ENCODE measurements at places on chromosomes 1 and 21. TPM values are rescaled to one million over a fixed set of nuclear protein-coding genes. Genes with fewer than 3 reads are reported as not detected.

The ROR1 gene
- 0.05 TPM for total RNA-seq

The RNF2 gene
- total RNA-seq: 16.9 TPM

The S100A12 gene
- not detected for total RNA-seq

The PPIAL4G gene
- 1.0 TPM for total RNA-seq

The BLACAT1 gene
- 0.51 TPM for total RNA-seq

The OR2L2 gene
- total RNA-seq: 0.07 TPM

The PRDM16 gene
- total RNA-seq: 0.05 TPM

The TMIGD3 gene
- not detected for total RNA-seq

The LGR6 gene
- total RNA-seq: not detected

The C1orf105 gene
- total RNA-seq: not detected

The PODN gene
- not detected for total RNA-seq

The KDF1 gene
- not detected for total RNA-seq

The IFI44L gene
- total RNA-seq: 135 TPM

The DCST1 gene
- not detected for total RNA-seq

The GPR157 gene
- total RNA-seq: 2.4 TPM

The MAGOH gene
- 71.7 TPM for total RNA-seq

The CRNN gene
- total RNA-seq: not detected

The FCGR1A gene
- not detected for total RNA-seq

The AHDC1 gene
- 37.3 TPM for total RNA-seq

The PLA2G2F gene
- total RNA-seq: not detected

The OR14A2 gene
- total RNA-seq: not detected

The PLA2G5 gene
- total RNA-seq: not detected

The PGLYRP4 gene
- total RNA-seq: not detected

The XCL1 gene
- total RNA-seq: 2.6 TPM

The MATN1 gene
- total RNA-seq: 0.17 TPM

The RPE65 gene
- not detected for total RNA-seq

The PERM1 gene
- total RNA-seq: not detected

The SAMSN1 gene
- total RNA-seq: 140 TPM

The LCE1A gene
- not detected for total RNA-seq
